ENCODE measurements at places on chromosomes 1 and 21.

- DNase-seq, result no peak
These were observed 54.7 kb upstream of the TRIM67 start for GRCh38 chr1:231107151-231107550.

DNA sequence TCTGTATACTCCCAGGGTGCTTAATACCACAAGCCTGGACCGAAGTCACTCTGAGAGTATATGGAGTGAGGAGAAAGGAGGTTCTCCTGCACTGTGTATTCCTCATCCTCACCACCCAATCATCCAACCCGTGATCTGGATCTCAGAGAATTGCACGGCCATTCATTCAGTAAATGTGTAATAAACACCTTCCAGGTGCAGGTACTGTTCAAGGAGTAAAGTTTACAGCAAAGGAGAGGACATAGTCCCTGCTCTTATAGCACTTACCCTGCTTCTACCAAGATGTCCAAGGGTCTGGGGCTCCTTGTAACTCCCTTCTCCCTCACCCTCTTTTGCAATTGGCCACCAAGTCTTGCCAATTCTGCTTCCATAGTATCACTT is 139.2 kb upstream of the JUN start:
- no peak for DNase-seq

GRCh38 chr1:223153177-223154119 is 10.4 kb upstream of the TLR5 start:
- no peak for DNase-seq

DNA sequence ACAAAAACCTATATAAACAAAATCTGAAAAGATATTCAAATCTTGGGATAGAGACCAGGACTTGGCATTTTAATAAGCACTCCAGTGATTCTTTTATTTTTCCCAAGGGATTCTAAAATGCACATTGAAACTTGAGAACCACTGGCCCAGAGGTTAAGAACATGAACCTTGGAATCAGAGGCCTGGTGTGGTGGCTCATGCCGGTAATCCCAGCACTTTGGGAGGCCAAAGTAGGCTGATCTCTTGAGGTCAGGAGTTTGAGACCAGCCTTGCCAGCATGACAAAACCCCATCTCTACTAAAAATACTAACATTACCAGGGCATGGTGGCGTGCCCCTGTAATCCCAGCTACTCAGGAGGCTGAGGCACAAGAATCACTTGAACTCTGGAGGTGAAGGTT is 12.9 kb upstream of the CEP85 start:
- no peak for DNase-seq

- no peak for DNase-seq
These were observed 91.8 kb downstream of the TRIM11 start for GRCh38 chr1:228314658-228315483.

DNA sequence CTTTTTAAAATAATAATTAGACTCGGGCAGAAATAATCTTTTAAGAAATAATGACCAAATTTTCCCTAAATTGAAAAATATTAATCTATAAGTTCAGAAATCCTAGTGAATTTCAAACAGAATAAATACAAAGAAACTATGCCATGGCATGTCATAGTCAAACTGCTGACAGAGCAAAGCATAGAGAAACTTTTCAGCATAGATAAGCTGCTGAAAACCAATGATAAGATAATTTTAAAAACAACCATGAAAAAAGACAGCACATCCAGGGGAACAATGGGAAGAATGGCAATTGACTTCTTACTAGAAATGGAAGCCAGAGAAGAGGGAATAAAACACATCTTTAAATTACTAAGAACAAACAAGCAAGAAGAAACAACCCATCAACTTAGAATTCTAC is 19.8 kb downstream of the CD1D start:
- no peak for DNase-seq

GRCh38 chr1:71784241-71784640 is 498.1 kb downstream of the NEGR1 start:
- DNase-seq, result no peak

GRCh38 chr1:165647970-165648369 is 16.9 kb downstream of the MGST3 start:
- DNase-seq, result no peak

- DNase-seq, result no peak
These were observed 1.1 kb downstream of the ERO1B start for GRCh38 chr1:236280438-236281197.

- no peak for DNase-seq
These were observed 54.2 kb downstream of the HSPG2 start for GRCh38 chr1:21882721-21883415.

DNA sequence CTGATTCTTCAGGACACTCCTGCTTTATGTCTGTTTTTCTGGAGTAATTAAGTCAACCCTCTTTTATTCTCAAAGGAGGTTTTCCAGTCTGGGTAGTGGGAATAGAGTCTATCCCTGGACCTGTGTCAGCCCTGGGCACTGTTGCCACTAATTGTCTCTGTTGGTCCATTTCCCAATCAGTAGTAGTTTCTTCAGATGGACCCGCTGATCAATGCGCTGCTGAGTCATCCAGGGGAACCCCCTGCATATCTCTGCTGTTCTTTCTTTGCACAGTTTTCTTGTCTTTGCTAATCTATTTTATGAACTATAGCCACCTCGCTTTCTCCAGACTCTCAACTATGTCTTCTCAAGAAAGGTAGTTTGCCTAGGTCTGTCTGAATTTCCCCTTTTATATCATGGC is 82.5 kb downstream of the TNNI3K start:
- no peak for DNase-seq

DNA sequence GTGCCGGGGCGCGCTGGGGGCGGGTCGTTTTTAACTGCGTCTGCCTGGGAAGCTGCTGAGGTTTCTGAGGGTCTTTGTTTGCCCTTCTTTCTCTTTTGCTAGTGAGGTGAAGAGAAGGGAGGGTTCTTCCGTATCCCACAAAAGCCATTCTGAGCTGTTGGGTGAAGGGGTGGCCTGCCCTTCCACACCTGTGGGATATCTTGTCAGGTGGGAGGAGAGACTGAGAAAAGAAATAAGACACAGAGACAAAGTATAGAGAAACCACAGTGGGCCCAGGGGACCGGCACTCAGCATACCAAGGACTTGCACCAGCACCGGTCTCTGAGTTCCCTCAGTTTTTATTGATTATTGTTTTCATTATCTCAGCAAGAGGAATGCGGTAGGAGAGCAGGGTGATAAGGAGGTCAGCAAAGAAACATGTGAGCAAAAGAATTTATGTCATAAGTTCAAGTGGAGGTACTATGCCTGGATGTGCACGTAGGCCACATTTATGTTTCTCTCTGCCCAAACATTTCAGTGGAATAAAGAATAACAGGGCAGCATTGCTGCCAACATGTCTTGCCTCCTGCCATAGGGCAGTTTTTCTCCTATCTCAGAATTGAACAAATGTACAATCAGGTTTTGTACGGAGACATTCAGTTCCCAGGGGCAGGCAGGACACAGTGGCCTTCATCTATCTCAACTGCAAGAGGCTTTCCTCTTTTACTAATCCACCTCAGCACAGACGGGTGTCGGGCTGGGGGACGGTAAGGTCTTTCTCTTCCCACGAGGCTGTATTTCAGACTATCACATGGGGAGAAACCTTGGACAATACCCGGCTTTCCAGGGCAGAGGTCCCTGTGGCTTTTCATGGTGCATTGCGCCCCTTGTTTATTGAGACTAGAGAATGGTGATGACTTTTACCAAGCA is 972 bp downstream of the PGBD2 start:
- no peak for DNase-seq

- no peak for DNase-seq
These were observed 5.5 kb downstream of the C2CD2 start for GRCh38 chr21:41948078-41948895.

DNA sequence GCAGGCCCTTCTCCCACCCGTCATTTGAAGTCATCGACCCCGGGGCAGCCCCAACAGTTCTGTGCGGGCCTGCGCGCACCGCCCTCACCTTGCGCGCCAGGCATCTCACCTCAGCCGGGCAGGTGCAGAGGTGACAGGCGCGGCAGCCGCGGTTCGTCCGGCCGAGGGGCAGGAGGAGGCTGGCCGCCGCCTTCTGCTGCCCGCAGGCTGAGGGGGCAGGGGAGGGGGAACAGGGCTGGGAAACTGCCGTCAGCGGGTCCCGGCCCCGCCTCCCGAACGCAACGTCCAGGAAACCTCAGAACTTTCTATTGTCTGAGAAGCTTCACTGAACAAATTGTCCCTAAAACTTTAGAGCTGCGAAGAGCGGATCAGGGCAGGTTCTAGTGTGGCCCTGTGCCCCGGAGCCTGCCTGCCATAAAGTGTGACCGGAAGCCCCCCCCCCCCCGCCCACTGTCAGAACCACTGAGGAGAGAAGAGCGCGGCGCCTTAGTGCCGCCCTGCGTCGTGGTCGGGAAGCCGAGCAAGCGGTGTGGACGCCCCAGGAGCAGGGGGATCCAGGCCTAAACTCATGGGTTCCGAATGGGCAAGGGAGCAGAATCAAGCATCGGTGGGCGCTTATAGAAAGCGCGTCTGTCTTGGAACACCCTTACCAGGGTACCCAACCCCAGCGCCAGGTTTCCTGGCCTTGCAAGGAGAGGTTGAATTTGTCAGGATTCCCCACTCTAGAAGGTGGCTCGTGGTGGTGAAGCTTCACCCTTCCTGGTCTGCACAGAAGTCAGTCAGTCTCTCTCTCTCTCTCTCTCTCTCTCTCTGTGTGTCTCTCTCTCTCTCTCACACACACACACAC is 13.3 kb upstream of the TBX15 start:
- no peak for DNase-seq

DNA sequence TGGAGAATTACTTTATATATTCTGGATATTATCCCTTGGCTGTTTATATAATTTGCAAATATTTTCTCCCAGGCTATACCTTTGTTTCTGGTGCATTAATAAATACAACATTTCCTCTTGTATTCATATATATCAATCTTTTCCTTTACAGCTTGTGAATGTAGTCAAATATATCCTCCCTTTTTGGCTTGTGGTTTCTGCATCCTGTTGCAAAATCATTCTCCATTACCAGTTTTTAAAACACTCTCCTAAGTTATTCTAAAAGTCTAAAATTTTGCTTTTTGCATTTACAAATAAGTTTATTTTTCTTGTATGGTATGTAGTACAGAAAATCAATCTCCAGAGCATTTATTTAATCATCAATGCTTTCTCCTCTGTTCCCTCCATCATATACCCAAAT is 909.4 kb downstream of the ADGRL2 start:
- DNase-seq, result no peak

- no peak for DNase-seq
These were observed 35.3 kb upstream of the BCAR3 start for GRCh38 chr1:93716941-93717368.

DNA sequence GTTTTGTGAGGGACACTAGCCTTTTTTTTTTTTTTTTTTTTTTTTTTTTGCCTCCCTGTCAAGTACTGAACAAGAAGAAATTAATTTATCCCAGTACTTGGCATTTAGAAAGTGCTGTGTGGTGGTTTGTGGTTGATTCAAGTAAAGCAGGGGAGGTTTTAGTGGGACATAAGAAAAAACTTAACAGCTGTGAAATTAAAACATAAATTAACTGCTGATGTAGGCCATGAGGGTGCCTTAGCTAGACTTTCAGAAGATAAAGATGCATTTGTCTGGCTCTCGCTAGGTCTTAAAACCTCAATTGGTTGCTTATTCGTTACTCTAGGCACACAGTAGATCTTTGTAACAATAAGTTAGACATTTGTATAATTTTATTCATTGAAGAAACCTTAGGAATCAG is 52.3 kb downstream of the SPATA46 start:
- DNase-seq, result no peak

DNA sequence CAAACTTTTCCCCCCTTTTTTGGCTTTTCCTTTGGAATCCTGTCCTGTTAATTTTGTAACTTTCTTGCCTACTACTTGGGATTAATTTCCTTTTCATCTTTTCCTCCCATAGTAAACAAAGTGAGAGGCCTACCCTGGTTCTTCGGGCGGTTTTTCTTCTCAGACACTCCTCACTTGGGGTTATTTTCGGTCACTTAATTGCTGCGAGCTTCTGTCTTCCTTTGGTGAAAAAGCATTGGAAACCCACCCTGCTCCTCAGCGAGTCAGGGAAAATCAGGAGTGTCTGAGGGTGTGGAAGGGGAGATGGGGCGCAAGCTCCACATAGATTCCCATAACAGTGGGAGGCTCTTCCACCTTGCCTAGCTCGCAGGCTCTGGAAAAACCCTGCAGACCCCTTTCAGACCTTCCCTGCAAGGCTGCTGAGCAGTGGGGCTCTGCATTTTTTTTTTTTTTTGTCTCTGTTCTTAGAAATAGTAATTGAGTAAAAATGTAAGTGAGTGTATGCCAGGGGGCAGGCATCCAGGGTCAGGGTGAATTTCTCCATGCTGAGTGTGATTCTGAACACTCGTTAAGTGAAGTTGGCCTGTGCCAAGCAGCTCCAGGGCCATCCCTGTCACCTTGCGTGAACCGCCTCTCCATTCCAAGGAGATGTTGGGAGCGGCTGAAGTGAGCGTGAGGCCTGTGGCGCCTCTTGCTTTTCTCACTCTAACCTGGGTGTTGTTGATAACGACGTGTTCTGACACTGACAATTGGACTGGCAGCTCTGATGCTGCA is 20.3 kb downstream of the TGFB2 start:
- no peak for DNase-seq

GRCh38 chr21:46150073-46150472 is 5.3 kb downstream of the FTCD start:
- no peak for DNase-seq

DNA sequence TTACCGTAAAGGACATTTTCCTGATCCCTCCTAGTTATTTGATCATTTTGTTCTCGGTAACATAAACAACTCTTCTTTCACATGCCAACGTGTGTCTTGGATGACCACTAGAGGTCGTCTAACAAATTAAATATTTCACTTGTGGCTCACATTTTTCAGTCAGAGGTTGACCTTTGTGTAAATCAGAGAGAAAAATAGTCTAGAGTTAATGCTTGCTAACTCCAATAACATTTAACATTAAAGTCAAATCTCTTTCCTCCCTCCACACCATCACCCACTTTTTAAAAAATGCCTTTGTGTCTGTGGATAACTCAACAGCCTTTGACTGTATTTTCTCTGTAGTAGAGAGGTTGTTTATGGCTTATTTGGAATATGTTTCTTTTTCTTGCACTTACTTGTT is 220.5 kb upstream of the B3GALT2 start:
- peak; percentile 67 for DNase-seq

DNA sequence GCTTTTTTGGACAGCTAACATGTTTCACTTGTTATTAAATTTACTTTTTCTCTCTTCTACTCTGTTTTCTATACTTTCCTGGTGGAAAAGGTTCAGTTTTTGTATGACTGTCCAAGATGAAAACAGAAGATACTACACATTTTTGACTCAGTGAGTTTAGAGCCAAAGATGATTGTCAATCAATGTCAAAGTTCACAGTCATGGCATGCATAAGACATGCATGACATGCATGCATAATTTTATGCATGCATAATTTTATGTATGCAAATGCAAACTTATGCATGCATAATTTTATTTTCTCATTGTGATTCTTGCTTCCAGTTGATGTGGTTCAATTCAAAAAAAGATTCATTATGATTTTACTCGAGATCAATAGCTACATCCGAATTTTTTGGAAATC is 48.1 kb upstream of the TMPRSS15 start:
- DNase-seq, result no peak

DNA sequence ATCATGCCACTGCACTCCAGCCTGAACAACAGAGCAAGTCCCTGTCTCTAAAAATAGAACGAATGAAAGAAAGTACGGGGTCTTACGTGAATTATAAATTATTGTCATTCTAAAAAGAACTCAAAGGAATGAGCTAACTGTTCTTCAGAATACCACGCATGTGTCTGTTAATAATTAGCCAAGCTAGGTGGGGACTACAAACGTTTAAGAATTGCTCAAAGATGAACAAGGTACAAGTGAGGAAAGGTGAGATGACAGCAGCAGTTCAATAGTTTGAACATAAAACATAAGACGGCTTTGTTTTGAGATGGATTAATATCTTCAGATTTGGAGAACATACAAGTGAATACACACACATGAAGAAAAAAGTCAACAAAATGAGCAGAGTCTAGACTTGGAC is 79.6 kb downstream of the UBR4 start:
- DNase-seq, result no peak
